Substantia nigra (tissue), 51 donors: ENCODE measurements at places on chromosomes 12 and 14.

DNA sequence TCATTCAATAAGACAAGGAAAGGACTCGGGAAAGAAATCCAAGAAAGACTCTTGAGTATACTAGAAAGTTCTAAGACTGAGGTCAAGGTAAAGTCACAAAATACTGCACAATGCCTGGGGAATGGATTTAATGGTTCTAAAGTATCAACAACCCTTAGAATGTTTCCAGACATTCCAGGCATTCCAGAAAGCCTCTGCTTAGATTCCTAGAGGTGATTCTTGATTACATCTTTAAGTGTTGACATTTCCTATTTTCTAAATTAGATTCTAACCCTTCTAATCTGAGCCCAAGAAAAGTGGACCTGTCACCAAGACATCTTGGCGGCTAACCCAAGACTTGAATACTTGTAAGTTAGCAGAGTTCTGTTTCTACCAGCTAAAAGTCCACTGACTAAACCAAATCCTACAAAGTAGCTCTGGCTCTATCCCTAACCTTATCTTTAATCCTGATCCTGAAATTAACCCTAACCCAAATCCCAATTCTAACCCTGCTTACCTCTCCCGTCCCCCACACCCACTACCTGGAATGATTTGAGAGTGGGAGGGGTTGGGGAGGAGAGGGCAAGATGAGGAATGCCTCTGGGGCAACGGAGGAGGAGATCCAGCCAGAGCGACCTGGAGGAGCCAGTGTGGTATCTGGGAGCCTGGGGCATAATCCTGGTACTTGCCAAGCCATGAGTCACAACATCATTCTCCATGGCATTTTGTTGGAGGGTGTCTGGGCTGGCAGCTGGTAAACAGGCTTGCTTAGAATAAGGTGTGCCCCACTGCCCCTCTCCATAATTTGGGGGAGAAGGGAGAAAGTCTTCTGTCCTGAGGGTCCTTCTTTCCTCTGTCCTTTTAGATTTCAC lies 93.4 kb upstream of the HOXC13 start:
- no peak for DNase-seq

- no peak for DNase-seq
Observed at GRCh38 chr12:130459916-130460315, 122.2 kb downstream of the PIWIL1 start.

DNA sequence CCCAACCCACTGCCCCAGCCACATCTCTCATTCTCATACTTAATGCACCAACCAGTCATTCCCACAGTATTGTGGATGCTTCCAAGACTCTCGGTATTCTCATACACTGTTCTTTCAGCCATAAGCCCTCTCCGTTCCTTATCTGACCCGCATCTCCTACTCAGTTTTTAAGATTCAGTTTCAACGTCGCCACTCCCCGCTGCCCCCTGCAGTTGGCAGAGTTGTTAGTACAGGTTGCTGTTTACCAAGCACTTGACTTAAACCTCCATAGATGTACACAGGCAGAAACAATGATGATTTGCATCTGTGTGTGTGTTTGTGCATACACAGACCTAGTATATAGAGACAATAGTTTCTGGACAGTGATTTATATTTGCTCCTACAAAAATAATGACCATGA lies 40.2 kb downstream of the PAH start:
- DNase-seq = no peak

GRCh38 chr12:124508381-124509079 lies 58.9 kb downstream of the NCOR2 start:
- DNase-seq = no peak

GRCh38 chr14:90184571-90185266 lies 71.6 kb upstream of the PSMC1 start:
- DNase-seq = no peak
